Naive thymus-derived CD4-positive, alpha-beta T cell (primary cell): ENCODE measurements at places on chromosomes 1 and 21.

DNA sequence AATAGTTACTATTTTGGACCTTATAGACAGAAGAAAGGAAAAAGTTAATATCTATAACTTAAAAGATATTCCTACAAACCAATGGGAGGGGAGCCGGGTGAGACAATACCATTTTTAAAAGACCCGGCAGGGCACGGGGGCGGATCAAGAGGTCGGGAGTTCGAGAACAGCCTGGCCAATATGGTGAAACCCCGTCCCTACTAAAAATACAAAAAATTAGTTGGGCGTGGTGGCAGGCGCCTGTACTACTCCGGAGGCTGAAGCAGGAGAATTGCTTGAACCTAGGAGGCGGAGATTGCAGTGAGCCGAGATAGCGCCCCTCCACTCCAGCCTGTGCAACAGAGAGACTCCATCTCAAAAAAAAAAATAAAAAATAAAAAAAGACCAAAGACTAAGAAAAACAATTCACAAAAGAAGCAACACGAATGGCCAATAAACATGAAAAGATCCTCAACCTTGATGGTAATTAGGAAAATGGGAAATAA lies 1.2 kb upstream of the PSMB2 start:
- DNase-seq = no peak

DNA sequence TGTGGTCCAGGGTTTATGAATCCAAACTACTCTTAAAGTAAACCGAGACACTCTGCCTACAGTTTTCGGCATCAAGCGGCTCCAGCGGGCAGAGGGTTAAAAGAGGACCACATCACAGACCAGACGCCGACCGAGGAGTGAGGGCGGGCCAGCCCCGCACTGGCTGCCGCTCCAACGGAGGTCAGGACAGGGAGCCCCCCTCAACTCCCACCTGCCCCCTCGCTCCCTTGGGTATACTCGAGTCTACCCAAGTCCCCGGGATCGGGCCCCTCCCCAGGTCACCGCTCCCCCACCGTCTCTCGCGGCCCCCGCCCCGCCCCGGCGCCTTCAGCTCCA lies 312 bp downstream of the ARNT start:
- no peak for DNase-seq

- peak; percentile 80 for DNase-seq
Measured at GRCh38 chr1:160951443-160952128, 3.0 kb downstream of the ITLN2 start.

DNA sequence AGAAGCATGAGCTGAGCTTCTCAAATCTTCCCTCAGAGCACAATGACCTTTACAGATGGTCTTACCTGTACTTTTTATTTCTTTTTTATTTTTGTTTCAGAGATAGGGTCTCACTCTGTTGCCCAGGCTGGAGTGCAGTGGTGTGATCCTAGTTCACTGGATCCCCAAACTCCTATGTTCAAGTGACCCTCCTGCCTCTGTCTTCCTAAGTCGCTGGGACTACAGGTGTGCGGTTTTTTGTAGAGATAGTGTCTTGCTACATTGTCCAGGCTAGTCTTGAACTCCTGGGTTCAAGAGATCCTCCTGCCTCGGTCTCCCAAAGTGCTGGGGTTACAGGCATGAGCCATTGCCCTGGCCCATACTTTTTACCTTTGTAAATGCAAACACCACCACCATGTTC lies 56.0 kb upstream of the LPGAT1 start:
- DNase-seq = no peak

DNA sequence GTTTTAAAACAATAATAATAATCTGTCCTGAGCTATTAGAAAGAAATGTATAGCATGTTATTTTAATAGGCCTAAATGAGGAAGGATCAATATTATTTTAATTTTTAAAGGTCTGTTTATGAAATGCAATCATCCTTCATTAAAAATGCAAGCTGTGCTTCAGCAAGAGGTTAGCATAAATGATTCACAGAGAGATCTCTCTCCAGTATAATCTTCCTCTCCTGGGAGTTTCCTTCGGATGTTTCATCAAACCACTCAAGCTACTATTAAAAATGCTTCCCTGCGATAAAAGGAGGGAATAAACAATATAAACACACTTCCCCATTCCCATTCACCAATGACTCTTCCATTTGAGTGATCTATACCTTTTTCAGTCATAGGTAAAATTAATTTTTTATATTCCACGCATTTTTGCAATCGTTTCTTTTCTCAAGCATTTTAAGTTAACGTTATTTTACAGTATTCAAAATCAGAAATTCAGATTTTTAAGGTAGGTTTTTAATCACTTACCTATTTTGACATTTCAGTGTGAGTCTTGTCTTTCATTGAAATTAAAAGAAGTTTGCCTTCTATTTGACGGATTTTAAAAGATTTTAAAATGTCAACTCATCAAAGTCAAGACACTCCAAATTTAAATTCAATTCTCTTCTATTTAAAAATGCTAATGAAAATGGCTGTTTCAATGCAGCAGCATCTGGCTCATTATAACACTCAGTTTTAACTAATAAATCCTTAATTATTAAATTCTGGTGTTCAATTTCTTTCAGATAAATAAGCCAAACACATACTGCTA lies 64.3 kb downstream of the RERE start:
- no peak for DNase-seq

DNA sequence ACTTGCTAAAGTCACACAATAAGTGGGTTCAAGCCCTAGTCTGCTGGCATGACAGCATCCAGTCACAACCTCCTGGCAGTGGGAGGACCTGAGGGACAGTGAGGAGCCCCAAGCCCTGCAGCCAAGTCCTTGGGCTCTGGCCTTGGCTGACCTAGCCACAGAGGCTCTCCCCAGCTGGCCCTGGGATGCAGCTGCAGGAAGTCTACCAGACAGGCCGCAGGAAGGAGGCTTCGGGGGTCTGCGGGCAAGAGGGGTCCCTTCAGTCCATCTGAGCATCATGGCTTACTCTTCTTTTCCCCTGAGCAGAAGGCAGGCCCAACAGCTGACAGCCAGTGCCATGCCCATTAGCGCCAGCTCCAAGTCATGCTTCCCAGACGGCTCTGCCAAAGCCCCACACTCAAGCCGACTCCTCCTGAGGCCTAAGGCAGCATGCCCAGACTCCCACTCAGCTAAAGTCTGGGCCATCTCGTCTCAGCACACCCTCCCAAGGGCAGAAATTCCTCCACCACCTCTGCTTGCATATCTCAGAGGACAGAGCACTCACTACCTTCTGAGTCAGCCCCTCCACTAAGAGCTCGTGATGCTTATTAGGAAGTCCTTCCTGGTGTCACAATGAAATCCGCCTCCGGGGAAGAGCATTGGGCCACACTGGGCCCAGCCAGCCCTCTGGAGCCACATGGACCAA lies 20.1 kb downstream of the SLC1A7 start:
- DNase-seq = no peak

- no peak for DNase-seq
Measured at GRCh38 chr1:229640455-229640854, 14.4 kb downstream of the URB2 start.

DNA sequence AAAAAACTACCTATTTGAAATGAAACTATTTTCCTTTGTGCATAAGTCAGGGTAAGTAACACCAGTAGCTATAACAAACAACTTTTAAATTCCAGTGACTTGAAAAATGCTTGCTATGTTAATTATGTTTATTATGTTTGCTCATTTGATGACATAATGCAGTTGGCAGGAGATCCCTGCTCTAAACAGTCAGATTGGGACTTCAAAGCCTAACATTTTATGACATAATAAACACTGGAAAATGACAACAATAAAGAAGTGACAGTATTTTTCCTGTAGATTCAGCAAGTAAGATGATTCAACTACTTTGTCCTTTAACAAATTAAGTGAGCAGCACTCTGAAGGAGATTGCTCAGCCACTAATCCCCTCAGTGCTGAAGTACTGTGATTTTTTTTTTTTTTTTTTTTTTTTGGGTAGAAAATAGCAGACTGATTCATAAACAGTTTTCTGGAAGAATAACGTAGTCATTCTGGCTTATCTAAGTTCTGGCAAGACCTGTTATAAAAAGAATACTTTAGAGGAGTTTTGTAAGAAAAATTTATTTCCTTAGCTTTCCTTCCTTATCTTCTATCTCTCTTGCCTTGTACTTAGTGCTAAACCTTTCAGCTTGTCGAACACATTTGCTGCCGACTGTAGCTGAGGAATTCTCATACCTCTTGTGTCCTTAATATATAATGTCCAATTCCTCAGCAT lies 207.2 kb downstream of the PTGER3 start:
- no peak for DNase-seq

- DNase-seq = no peak
Measured at GRCh38 chr1:31718327-31718897, 14.6 kb upstream of the COL16A1 start.

DNA sequence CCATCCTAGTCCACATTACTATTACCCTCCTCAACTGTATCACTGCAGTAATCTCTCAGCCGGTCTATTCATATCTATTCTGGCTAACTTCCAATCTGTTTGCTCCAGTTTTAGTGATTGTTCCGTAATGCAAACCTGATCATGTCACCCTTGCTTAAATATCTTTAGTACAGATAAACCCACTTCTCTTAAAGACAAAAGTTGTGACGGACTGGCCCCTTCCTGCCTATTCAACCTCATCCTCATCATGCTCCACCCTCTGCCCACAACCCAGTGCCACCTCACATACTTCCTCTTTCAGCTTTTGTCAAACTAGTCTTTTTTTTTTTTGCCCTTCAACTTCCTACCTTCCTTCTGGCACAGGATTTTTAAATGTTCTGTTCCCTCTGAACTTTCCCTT lies 2.8 kb upstream of the C1orf162 start:
- peak; percentile 87 for DNase-seq

DNA sequence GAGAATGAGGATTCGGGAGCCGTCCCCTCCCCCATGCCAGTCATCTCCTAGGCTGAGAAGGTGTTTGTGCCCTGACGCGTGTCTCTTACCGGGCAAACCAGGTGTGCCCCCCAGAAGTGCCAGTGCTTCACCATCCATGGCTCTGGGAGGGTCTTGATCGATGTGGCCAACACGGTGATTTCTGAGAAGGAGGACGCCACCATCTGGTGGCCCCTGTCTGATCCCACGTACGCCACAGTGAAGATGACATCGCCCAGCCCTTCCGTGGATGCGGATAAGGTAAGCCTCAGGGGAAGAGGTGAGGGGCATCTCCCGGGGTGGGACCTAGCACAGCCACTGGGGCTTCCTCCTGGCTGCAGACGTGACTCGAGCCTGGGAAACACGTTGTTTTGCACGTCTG lies 959 bp downstream of the PADI6 start:
- DNase-seq = no peak

DNA sequence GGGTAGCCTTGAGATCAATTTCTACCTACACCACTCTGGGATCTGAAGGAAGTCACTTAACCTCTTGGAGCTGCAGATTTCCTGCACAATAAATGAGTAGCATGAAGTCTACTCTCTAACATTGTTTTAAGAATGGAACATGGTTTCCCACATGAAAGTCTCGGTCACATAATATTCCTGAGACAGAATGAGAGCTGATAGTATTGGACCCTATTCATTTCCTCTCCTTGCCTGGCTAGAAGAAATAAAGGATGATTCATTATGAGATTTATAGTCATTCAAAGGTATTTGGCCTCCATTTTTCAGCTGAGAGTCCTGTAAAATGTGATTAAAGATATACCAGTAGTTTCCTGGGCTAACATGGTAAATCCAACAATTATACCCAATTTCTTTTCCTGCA lies 56.7 kb downstream of the ARHGAP29 start:
- no peak for DNase-seq

- no peak for DNase-seq
Measured at GRCh38 chr1:79281442-79281841, 274.9 kb upstream of the ADGRL4 start.

GRCh38 chr1:67148516-67149178 lies 13.9 kb upstream of the C1orf141 start:
- no peak for DNase-seq

DNA sequence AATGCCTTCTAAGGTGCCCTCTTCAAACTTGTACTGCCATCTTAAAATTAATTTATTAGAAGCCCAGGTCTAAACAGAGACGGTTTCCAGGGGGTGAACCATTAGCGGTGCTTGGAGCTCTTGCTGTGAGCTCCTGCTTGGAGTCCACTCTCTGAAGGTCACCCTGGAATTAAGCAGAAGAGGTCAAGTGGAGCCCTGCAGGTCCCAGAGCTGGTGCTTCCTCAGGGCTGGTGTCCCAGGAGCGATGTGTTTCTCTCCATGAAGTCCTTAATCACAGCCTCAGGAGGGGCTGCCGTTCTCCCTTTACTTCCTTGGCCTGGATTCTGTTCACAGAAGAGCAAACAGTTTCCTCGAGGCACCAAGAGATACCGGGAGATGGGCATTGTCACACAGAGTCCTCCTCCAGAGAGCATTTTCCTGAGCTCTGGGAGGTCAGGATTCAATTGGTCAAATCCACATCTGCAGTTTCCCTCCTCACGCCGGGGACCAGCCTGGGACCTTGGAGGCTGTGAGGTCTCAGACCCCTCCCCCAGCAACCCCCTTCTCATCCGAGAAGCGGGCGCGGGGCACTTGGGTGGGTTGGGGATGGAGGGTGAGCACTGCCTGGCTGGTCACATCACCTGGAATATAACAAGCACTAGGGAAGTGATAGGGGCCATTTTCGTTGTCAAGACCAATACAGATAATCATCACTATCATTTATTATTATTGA lies 310.4 kb downstream of the AJAP1 start:
- no peak for DNase-seq

DNA sequence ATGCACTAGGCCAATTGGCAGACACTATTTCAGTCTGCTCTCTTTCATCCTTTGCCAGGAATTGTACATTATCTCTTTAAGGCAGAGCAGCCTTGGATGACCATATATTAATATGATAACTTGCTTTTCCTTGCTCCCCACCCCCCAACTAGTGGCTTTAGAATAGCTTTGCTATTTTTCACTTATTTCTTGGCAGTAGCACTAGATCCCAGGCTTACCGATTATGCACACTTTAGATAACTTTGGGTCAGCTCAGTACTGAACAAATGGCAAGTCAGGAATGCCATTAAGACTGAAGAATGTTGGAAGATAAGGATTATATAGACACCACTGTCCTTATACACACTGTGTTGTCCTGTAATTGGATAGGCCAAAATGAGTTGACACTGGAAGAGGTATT lies 146.4 kb downstream of the FGGY start:
- no peak for DNase-seq

DNA sequence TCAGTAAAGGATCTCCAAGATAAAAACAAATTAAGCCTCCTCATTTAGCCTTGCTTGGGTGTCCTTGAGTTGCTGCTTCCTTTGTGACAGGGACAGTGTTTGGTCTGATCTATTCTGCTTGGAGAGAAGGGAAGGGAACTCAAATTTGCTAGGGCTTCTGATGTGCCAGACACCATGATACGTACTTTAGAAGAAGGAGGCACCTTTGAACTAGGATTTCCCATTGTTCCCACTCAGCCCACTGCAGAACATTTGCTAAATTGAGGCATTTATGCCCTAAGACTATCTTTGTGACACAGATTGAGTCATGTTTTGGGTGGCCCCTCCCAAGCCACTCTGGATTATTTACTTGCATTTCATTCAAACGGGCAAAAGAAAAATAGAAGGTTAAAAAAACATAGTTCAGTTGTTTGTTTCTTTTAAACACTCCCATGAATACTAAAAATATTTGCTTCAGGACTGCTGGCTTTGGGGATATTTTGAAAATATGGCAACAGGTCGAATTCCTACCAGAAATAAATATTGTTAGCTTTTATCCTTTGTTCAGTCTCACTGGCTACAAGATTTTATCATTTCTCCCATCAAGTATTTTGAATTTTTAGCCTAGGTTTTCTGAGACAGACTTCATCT lies 81.9 kb upstream of the WLS start:
- DNase-seq = no peak
